ENCODE measurements at places on chromosomes 1 and 21.

GRCh38 chr21:33254766-33255165 lies 11.4 kb upstream of the IL10RB start:
- DNase-seq: no peak

- peak; percentile 62 for DNase-seq
These were observed 136.2 kb downstream of the NTNG1 start for GRCh38 chr1:107277022-107277421.

DNA sequence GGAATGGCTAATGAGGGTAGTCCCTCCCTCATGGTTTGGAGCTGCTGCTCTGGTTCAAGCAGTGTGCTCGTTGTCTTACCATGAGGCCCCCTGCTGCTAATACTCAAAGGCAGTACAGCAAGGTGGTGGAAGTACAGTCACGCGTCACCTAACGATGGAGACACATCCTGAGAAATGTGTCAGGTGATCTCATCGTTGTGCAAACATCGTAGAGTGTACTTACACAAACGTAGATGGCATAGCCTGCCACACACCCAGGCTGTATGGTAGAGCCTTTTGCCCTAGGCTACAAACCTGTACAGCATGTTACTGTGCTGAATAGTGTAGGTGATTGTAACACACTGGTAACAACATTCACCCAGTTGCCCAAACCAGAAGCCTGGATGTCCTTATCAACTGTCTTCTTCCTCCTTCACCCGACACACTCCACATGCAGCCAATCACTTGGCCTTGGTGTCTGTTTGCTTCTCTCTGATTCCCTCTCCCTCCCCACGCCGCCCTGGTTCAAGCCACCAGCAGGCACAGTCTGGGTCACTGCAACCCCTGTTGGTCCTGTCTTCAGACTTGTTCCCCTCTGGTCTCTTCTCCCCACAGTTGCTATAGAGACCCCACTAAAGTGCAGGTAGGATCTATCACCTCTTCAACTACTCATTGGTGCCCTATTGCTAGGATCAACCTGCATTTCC lies 6.0 kb upstream of the KCNA2 start:
- no peak for DNase-seq

DNA sequence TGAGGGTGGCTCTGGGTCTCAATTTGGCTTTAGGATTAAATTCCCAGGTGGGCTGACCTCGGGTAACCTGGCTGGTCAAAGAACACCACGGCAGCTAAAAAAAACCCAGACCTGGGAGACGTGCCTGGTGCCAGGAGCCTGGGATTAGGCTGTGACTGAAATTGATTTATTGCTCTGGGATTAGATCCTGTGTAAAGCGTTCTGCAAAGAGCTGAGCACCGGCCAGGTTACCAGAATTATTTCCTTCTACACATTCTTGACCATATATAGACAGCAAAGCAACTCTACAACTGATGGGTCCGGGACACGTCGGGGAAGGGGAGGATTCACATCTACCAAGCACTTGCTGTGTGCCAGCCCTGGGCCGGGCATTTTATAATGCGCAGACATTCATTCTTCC lies 45.2 kb downstream of the TMCO4 start:
- DNase-seq: no peak

DNA sequence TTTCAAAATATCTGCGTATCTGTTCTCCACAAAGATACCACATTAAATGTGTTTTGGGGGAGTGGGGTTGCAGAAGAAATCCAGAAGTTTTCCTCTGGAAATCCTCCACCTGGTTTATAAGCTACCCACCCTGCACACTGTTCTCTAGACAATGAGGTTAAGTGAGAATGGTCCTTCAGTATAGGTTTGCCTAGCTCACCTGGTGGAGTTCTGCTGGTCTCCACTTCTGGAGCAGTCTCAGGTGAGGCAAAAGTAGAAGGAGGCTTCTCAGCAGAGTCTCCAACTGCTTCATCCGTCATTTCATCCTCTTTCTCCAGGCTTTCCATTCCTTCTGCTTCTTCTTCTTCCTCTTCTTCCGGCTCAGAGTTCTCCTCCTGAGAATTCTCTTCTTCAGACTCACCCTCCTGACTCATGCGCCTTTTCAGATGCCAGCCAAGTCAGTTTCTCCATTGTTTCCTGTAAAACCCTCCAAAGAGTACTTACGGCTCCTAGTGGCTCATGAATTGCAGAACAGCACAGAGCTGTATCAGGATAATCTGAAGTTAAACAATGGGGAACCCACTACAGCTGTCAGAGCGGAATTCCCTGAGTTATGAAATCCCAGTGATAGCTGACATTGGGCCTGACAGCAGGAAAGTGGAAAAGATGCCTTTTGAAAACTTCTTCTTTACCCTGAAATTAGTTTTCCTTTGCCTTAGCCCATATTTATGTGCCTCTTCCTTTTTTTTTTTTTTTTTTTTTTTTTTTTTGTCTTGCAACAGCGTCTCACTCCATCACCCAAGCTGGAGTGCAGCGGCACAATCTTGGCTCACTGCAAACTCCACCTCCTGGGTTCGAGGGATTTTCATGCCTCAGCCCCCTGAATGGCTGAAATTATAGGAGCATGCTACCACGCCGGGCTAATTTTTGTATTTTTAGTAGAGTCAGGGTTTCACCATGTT lies 38.5 kb downstream of the MSTO1 start:
- DNase-seq: peak; percentile 85

GRCh38 chr1:6001992-6002576 lies 9.9 kb upstream of the NPHP4 start:
- no peak for DNase-seq

- DNase-seq: peak; percentile 5
These were observed 165.8 kb upstream of the HMCN1 start for GRCh38 chr1:185568155-185569123.

DNA sequence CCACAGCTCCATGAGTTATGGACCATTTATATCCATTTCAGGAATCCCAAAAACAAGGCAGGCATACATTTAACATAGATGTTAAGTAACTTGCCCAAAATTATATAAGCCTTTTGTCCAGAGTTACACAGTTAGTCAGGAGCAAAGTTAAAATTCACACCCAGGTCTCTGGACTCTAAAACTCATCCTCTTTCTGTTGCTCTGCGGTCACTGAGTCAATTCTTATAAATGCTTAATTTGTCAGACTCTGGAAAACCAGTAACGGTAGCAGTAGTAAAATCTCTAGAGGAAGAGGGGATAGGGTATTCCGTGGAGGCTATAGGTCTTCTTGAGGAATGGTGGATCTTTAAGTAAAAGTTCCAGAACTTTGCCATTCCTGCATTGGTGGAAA lies 223.6 kb upstream of the JUN start:
- no peak for DNase-seq

DNA sequence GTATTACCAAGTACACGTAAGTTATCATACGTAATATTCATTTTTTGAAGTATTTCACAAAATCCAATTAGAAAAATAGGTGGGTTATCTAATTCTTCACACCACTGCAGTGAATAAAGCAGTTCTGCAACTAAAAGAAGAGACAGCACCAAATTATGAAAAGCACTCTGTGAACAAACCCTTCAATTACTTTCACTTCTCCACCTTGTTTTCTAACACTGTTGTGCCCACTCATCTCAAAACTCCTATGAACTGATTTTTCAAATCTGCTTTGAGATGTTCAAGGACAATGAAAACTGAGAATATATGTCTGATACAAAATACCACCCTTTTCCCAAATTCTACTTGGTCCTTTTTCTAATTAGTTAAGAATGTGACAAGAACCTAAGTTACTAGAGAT lies 39.4 kb downstream of the LTN1 start:
- no peak for DNase-seq

DNA sequence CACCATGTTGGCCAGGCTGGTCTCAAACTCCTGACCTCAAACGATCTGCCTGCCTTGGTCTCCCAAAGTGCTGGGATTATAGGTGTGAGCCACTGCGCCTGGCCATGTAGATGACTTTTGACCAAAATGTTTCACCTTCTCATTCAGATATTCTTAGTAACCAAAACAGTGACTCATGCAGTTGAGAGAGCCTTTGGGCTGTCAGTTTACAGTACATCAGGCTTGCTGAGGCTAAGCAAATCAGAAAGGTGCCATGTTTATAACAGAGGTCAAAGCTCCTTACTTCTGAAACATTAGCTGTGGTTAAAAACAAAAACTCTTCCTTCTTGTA lies 21.0 kb downstream of the CNIH4 start:
- DNase-seq: peak; percentile 55

- peak; percentile 76 for DNase-seq
These were observed at the start of gene SGIP1 for GRCh38 chr1:66533804-66534740. Gene SGIP1, plus strand, starts transcription at chr1:66534153. Its CDS starts 206 bp downstream, at chr1:66534359.

DNA sequence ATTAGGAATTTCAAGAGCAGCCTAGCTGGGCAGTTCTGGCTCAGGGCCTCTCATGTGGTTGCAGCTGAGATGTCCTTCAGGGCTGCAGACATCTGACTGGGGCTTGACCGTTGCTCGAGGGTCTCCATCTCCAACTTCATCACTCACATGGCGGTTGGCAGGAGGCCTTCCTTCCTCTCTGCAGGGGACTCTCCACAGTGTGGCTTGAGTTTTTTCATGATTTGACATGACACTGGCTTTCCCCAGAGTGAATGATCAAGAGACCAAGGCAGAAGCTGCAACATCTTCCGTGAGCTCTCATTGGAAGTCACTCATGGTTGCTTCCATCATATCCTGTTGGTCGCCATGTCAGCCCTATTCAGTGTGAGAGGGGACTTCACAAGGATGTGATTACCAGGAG lies 74.6 kb downstream of the RUNX3 start:
- DNase-seq: no peak

DNA sequence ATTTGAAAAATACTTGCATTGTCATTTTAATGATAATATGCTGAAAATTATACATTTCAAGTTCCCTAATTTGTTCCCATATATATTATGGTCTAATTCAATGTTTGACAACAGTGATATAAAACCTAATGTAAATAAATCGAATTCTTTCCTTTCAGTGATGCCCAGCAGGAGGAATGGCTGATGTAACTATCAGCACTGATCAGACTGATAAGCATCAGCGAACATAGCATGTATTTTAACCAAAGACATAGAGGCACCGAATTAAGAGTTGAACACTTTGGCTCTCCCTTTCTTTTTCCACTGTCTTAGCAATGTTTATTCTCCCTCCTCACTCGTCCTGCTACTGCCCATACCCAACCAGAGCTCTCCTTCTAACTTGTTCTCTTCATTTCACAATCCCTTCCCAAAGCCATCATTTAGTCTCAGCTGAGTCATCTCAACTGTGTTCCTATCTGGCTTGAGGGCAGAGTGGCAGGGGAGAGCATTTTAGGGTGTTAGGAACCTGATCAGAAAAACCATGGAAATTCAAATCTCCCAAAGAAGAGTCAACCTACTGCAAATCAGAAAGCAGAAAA lies 58.8 kb upstream of the C1orf115 start:
- DNase-seq: no peak

All from astrocyte of the spinal cord (primary cell).